Suprapubic skin (tissue), 4 donors: ENCODE measurements at places on chromosomes 5 and 9. TPM values are rescaled to one million over a fixed set of nuclear protein-coding genes. Genes with fewer than 3 reads are reported as not detected.

- no peak for DNase-seq
These were observed 16.2 kb upstream of the NDUFB6 start for GRCh38 chr9:32589083-32589723.

Gene TLR4
- total RNA-seq = 10.5 TPM

Gene ZFP37
- total RNA-seq = 1.4 TPM

Gene WNT8A
- total RNA-seq = not detected

Gene FSTL4
- total RNA-seq = 5.9 TPM

GRCh38 chr9:125996791-125997190 is 249.6 kb downstream of the PBX3 start:
- DNase-seq = peak; percentile 19

Gene C9orf72
- 15.9 TPM for total RNA-seq

Gene SHISAL2B
- total RNA-seq = not detected
